ENCODE measurements at places on chromosomes 3 and 15.

- no peak for DNase-seq
Observed at GRCh38 chr3:4957978-4958377, 21.3 kb upstream of the BHLHE40 start.

- DNase-seq = no peak
Observed at GRCh38 chr3:100480081-100480480, 12.3 kb upstream of the TMEM45A start.

GRCh38 chr3:175940243-175940642, 1081.1 kb downstream of the NAALADL2 start:
- no peak for DNase-seq

GRCh38 chr15:26091184-26091583, 228.1 kb upstream of the ATP10A start:
- no peak for DNase-seq
